ENCODE measurements at places on chromosomes 5 and 9.

DNA sequence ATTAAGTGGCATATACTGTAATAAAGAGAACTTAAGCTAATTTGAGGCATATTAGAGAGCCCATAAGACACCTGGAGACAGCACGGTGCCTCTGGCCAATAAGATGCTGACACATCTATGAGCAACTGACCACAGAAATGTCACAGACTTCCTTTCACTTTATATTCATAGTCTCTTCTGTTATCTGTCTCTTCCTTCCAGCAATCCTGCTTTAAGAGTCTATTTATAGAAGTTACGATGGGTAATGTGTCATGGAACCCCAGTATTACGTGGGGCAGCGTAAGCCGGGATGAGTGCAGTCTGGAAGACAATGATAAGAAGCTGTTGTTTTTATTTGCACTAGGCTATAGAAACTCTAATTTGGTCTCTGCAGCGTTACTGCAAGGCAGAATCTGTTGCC, 136.8 kb downstream of the CFAP90 start:
- DNase-seq, result no peak

DNA sequence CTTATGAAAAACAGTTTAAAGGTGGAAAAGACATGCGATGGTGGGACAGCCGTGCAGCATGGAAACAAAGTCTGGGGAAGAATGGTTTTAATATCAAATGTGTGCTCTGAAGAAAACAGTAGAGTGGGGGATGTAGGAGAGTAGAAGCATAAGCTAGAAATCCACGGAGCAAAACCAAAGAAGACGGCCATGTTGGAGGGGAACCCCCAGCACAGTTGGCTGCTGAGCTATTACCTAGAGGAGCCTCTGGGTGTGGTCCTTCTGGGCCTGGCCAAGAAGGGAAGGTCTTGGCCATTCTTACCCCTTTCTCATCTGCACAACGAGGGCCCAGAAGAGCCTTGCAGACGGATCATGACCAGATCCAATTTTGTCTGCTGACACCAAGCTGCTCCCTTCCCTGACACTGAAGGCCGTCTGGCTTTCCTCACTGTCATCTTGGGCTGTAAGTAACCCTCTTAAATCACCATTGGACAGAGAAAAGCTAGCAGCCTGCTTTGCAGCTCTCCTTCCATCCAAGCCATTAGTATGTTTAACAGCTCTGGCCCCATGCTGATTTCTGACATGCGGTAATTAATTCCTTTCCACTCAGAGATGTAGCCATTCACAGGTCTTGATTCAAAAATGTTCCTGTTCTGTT, 189.5 kb downstream of the SEC61B start:
- DNase-seq, result no peak

- DNase-seq, result no peak
Observed at GRCh38 chr9:108217431-108218349, 638.1 kb downstream of the ACTL7B start.

- DNase-seq, result no peak
Observed at GRCh38 chr9:92657296-92658094, 12.4 kb downstream of the IPPK start.

DNA sequence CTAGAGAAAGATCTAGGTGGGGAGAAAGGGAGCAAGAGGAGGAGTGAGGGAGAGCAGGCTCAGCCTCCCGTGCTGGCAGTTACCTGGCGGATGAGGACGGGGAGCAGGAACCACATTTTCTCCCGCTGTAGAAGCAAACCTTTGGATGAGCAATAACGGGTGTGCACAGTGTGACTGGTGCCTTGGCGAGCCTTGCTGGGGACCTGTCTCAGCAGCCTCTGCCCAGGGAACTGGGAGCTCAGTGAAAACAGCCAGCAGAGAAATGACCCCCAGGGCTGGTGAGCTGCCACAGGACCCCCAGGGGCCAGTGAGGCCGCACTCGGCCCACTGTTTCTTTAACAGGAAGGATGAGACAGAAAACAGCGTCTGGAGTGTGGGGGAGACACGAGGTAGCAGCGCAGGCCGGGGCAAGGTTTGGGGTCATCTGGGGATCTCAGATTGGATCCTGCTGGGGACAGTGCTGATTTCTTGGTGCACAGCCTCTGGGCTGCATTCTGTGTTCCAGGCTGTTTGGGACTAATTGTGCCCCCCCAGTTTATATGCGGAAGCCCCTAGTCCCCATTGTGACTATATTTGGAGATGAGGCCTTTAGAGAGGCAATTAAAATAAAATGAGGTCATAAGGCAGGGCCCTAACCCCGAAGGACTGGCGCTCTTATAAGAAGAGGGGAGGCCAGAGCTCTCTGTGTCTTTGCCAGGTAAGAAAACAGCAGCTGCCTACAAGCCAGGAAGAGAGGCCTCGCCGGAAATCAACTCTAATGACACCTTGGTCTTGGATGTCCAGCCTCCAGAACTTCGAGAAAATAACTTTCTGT, 118.8 kb upstream of the PHYKPL start:
- no peak for DNase-seq

- no peak for DNase-seq
Observed at GRCh38 chr5:14783691-14784090, 87.9 kb downstream of the ANKH start.

DNA sequence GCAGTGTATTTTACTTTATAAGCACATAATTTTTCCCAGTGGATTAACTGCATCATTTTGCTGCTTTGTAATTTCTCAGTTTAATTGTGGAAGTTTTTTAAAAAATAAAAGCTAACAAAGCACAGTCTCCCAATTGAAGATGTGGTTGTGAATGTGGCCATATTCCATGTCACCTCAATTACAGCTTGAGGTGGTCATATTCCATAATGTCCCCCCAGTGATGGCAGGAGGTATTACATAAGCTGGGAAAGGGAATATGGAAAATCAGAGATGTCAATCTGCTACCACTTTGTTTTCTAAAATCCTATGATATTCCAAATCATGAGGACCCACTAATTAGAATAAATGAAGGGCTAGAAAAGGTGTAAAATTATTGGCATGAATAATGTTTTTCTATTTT, 1672.0 kb upstream of the CDH9 start:
- DNase-seq, result no peak

- DNase-seq, result no peak
Observed at GRCh38 chr9:16337322-16338029, 533.0 kb downstream of the BNC2 start.

DNA sequence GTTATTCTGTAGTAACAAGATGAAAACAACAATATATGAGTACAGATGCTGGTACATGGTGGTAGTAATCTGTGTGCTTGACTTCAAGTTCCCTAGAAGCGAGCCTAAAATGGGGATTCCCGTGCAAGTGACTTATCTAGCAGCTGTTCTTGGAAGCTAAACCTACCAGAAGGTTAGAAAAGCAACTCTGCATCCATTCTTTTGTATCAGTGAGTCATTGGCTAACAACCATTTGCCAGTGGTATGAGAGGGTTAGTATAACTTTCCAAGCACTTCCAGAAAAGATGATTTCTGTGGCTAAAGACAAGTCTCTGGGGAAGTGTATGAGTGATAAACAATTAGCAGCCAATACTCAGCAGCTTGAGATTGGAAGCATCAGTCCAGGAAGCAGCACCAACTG, 787.7 kb upstream of the CDH6 start:
- DNase-seq, result no peak

DNA sequence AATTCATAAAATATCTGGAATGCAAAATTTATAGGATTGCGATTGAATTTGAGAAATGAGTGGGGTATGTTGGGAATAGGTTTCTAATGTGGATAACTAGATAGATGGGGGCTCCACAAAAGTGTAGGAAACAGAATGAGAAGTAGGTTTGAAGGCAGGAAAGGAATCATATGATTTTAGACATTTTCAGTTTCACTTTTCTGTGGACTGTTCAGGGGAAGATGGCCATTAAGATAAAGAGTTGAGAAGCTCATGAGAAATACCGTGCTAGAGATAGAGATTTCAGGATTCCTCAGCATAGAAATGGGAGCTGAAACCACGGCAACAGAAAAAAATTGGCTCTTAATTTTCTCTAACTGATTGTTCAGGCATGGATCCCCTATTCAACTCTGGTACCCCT, 163.4 kb upstream of the CD180 start:
- no peak for DNase-seq

DNA sequence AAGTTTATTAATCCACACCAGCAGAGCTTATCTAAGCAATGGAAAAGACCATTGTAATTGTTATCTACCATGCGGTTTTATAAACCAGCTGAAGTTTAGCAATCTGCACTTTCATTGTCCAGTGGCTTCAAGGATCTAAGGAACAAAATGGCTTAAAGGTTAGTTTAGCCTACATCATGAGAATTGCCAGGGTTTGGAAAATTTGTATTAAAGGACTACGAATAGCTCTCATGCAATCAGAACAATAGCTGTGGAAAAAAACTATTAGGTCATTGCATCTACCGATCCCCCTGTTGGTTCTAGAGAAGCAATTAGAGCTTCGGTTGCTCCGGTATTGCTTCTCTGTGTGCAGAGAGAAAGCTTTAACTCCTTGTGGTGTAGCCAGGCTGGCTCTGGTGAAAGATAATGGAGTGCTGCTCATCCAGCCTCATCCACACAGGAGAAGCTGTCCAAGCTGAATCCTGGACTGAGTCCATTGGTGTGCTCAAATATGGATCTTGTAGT, 86.3 kb upstream of the SLC12A2 start:
- DNase-seq, result no peak

- DNase-seq, result no peak
Observed at GRCh38 chr9:72983056-72983455, 30.2 kb upstream of the ALDH1A1 start.
